ENCODE measurements at places on chromosomes 5 and 9.

DNA sequence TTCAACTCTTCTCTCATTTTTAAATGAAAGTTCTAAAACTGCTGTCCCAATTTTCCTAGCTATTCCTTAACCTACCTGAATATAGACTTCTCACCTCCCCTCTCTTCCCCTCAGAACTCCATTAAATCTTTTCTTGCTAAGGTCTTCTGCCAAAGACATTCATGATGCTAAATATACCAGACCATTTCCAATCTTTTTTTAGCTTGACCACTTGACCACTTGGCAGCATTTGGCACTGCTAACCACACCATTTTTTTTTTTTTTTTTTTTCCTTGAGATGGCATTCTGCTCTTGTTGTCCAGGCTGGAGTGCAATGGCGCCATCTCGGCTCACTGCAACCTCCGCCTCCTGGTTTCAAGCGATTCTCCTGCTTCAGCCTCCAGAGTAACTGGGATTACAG is 3.6 kb upstream of the ZNF131 start:
- DNase-seq = no peak

DNA sequence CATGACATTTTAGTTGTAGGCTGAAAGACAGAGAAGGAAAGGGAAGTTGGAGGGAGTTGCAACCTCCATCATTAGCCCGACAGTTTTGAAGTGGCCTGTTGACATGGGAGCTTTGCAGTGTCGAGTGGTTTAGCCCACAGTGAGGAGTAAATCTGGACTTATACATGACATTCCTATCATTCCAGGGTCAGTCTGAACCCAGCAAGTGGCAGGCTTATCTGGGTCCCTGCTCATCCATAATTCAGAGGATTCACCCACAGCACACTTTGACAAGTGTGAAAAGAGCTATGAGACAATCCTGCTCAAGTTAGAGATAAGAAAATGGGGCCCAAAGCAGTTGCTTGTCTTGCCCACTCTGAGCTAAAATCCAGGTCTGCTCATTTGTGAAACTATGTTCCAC is 8.4 kb upstream of the TNC start:
- DNase-seq = no peak

- no peak for DNase-seq
Measured at GRCh38 chr5:54820346-54821134, 164.9 kb downstream of the ESM1 start.

- no peak for DNase-seq
Measured at GRCh38 chr5:113321276-113321675, 113.5 kb downstream of the TSSK1B start.

GRCh38 chr5:63128018-63128417 is 549.4 kb downstream of the LRRC70 start:
- DNase-seq = no peak

GRCh38 chr5:146805081-146805480 is 73.5 kb downstream of the PPP2R2B start:
- DNase-seq = no peak

DNA sequence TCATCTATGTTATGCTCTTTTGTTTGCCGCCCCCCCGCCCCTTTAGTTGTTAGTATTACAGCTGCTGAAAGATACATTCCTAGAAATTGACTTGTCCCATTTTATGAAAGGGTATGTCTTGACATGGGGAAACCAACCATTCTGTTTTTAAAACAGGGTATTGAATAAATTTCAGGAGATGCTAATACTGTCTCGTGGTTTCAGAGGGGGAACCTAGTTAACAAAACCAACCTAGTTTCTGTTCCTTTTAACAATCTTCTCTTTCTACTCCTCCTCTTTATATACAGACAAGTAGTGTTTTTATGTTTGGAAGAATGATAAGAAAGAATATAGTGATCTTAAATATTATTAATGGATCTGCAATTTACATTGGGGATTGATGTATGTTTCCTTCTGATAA is 3.5 kb downstream of the PIP5K1B start:
- no peak for DNase-seq

- no peak for DNase-seq
Measured at GRCh38 chr5:58366461-58366860, 93.4 kb downstream of the PLK2 start.

- DNase-seq = no peak
Measured at GRCh38 chr5:113043491-113043931, 66.9 kb downstream of the DCP2 start.

DNA sequence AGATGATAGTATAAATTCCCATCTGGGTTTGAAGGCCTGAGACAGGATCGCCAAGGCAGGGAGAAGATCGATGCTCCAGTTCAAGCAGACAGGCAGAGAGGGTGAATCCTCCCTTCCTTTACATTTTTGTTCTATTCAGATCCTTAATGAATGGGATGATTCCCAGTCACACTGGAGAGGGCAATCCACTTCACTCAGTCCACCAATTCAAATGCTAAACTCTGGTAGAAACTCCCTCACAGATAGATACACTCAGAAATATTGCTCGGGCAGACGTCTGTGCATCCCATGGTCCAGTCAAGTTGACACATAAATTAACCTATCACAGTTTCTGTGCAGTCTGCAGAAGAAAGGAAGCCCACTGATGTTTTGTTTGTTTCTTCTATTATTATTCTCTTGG is 193.1 kb upstream of the ZNF462 start:
- no peak for DNase-seq
